GF-D8 (cell line): ENCODE measurements at places on chromosomes 7 and 10.

- peak; percentile 6 for DNase-seq
Measured at GRCh38 chr10:130137090-130137448, 878 bp downstream of the GLRX3 start.

GRCh38 chr10:11882646-11883375, 59.7 kb downstream of the PROSER2 start:
- no peak for DNase-seq

DNA sequence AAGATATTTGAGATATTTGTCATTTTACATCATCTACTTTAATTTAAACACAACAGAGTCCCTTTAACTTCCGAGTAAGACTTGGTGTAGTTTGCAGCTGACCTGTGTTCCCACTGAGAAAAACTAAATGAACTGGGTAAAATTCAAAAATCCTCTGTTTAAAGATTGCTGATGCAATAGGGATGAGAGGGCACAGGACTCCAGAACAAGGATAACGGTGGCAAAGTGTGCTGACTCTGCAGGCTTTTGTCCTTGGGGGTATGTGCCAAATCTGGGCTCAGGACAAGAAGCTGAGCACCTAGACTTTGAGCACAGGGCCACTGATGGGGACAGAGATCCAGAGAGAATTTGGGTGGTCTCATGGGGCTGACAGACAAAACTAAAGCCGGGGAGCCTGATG, 156.8 kb downstream of the CCDC71L start:
- no peak for DNase-seq

DNA sequence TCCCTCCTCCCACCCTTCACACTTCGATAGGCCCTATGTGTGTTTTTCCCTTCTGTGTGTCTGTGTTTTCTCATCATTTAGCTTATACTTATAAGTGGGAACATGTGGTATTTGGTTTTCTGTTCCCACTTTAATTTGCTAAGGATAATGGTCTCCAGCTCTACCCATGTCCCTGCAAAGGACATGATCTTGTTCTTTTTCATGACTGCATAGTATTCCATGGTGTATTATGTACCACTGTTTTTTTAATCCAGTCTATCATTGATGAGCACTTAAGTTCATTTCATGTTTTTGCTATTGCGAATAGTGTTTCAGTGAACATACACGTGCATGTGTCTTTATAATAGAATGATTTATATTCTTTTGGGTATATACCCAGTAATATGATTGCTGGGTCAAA, 46.3 kb upstream of the GNAT3 start:
- DNase-seq: no peak

- DNase-seq: no peak
Measured at GRCh38 chr10:115953281-115953680, 319.7 kb downstream of the GFRA1 start.

DNA sequence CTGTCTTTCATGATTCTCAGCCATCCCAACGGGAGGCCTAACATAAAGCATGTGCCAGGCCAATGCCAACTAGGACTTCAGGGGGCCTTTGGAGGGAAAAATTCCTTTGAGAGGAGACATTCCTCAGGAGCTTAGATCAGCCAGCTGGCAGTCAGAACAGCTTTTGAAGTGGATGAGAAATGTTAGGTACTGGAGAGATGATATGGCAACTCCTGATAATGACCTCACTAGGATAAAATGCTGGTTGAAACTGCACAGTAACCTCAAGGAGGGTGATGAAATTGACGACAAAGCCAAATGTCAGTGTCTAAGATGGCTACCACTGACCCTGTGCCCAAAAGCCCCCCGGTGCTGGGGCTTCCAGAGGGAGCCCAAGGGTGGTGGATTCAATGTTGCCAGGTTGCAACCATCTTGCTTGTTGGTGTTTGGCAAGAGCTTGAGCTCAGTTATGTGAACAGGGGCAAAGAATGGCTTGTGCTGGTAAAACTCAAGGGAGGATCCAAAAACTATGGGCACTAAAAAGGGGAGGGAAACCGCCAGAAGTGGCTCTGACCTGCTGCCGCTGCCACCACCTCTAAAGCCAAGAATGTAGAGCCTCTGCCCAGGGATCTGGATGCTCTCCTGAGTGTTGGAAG, 121.2 kb downstream of the UBE2H start:
- DNase-seq: no peak

GRCh38 chr7:31204071-31204470, 136.5 kb downstream of the NEUROD6 start:
- no peak for DNase-seq

GRCh38 chr10:25327273-25327672, 152.5 kb downstream of the GPR158 start:
- DNase-seq: no peak

DNA sequence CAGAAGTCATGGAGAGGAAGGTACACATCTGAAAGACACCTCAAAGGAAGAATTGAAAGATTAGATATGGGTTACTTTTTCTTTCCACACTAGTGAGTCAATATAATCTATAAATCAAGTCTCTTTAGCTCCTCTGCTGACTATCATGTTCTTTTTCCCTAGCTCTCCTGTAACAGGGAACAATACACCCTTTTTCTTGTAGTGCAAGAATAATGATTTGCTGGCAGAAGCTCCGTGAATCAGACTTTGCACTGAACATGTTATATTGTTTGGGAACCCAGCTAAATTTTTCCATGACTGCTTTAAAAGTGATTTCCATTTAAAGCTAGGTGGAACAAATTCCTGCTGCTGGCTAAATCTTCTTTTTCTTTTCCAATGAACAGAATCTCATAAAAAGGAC, 756.6 kb upstream of the C7orf33 start:
- no peak for DNase-seq

- peak; percentile 53 for DNase-seq
Measured at GRCh38 chr7:1175967-1176851, 16.2 kb upstream of the ZFAND2A start.

GRCh38 chr10:117547716-117548668, 5.4 kb downstream of the EMX2 start:
- DNase-seq: no peak

GRCh38 chr10:100995181-100995580, 4.4 kb upstream of the LZTS2 start:
- no peak for DNase-seq

- DNase-seq: no peak
Measured at GRCh38 chr10:49377256-49377655, 18.6 kb downstream of the DRGX start.

GRCh38 chr10:108808228-108808627, 1115.1 kb downstream of the XPNPEP1 start:
- no peak for DNase-seq

DNA sequence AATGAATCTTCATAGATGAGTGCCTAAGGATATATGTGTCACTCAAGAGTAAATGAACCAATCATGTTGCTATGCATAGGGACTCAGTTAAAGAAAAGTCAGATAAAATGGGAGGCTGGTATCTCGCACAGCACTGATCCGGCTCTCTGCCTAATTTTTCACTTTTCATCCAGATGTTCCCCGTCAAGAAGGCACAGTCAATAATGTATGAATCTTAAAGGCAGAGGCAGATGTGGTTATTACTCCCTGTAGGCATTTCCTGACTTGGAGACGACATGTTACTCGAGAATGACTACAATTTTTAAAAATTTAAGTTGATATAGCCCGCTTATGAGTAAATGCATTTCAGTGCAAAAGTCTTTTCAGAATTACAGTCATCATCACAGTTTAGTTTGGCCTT, 113.6 kb downstream of the TBXAS1 start:
- no peak for DNase-seq

GRCh38 chr10:71685554-71686232, 33.9 kb downstream of the C10orf105 start:
- DNase-seq: no peak

GRCh38 chr7:114930829-114931655, 9.1 kb downstream of the MDFIC start:
- DNase-seq: no peak

- no peak for DNase-seq
Measured at GRCh38 chr7:158281441-158281840, 306.2 kb downstream of the PTPRN2 start.

DNA sequence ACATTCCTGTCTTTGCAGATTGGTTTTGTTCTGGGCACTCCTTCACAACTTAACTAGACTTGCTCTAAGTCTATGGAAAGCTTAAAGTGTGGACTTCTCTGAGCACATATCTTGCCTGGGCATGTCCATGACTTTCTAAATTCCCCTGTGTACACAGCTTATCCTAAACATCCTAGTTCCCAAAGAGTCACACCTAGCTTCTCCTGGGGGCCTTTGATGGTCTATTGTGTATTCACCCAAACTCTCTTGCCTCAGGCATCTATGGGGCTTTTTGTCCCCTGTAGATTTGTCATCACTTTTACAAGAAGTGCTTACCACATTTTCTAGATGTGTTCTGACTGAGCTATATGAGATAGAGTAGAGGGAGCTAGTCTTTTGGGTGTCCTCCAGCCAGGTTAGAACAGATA, 12.2 kb upstream of the ZNF488 start:
- no peak for DNase-seq

DNA sequence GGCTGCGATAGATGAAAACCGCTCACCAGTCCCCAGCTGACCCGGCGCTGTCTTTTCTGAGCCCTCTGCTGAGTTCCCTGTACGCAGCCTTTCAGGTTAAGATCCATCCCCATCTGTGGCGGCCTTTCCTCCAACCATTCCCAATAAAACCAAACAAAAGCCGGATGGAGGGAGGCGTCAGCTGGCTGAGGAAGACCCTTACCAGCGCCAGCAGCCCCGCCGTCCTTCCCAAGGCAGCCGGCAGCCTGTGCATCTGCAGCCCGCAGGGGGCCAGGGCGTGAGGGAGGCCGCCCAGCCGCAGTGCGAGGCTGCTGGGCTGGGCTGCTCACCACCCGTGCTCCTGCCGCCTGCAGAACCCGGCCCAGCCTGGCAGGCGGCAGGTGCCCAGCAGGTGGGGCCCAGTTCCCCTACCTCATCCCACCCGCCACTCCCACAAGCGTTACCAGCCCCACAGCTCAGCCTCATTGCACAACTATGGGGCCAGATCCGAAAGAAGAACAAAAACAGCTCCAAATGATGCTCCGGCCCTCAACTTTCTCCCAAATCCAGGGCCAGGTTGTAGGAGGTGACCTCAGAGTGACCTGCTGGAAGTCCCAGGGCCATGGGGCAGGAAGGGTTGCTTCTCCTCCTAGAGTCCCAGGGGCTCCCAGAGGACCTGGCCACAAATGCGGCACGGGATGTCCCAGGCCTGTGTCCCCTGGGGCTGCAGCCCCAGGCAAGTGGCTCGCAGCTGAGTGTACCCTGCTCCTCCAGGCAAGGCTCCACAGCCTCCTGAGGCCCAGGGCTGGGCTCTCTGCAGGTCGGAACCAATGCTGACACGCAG, 23.8 kb downstream of the PAPOLB start:
- DNase-seq: no peak

GRCh38 chr10:60572511-60573194, 183.0 kb upstream of the ANK3 start:
- DNase-seq: no peak

DNA sequence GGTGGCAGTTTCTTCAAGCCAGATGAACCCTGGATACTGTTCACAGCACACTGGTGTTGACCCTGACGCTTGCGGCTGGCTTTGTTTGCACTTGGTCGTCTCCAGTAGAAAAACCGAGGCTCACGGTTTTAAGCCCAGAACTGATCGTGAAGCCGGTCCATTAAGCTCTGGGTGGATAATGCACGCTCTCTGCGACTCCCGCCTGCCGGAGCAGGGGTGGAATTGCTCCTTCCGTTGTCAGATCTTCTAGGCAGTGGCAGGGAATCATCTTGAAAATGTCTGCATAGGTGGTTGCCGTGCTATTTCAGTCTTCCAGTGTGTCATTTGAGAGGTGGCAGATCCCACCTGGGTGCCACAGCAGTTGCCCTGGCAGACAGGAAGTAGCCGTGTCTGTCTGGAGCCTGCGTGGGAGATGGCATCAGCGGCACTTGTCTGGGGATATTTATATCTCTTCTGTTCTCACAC, 35.9 kb upstream of the AP5Z1 start:
- DNase-seq: peak; percentile 34

DNA sequence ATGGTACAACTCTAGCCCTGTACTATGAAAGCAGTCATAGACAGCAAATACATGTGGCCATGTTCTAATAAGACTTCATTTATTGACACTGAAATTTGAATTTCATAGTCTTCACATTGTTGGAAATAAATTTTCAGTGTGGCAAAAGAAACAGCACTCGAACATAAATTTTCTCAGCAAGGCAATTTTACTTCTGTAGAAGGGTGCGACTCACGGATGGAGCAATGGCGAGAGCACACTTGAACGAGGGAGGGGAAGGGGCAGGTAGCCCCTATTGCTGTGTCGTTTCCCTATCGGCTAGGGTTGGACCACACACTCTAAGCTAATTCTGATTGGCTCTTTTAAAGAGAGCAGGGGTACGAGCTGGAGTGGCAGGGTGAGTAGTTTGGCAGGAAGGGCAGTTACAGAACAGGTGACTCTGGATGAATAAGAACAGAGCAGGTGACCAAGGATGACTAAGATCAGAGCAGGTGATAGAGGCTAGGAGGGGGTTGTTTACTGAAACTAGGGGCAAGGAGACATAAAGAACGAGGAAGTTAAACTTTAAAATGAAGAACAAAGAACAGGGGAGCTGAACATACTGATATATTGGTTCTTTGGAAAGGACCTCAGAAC, 52.0 kb downstream of the LRRC4 start:
- DNase-seq: no peak

DNA sequence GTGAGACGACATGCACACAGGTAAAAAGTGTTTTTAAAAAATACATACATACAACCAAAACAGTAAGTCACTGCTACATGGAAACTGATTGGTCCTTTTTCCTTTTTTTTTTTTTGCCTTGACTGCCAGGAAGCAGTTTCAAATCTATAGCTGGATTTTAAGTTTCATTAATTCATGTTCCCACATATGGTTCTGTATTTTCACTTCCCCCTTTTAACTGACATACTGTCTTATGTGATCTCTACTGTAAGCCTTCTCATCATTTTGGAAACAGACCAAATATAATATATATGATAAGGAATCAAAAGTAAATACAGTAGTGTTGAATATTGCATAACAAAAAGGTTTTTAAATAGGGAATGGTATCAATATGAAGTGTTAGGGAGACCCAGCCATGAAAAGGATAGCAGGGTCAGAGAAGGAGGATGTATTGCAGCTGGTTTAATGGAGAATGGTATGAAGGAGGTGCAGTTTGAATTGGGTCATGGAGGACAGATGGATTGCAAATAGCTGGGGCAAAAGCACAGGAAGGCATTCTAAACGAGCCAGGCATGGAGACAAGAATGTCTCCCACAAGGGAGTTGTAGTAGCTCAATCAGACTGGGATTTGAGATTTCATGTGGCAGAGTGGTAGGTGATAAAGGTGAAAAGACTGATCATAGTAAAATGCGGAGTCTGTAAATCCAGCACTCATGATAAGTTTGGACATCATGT, 5.4 kb downstream of the CAV1 start:
- DNase-seq: no peak

DNA sequence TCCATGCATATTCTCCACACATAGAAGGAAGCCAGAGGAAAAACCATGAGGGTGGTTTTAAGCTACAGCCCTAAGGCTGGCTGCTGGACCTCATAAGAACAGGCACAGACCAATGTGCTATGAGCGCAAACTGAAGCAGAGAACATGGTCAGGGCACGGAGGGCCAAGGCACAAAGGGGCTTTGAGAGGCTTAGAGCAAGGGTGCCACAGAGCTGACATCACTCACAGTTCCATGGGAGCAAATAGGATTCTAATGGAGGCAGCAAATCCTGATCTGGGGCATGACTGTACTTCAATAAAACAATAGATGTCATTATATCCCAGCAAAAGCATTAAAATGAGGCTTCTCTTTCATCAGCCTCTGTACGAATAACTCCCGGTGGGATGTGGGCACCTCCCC, 162.4 kb downstream of the COBL start:
- DNase-seq: no peak
